Putamen (tissue), 1 donor: ENCODE measurements at places on chromosomes 16 and 17.
A peak's percentile ranks its signal among the peaks of the same experiment; 100 is the strongest.

- no peak for DNase-seq
These were observed 339.0 kb downstream of the MAF start for GRCh38 chr16:79261481-79261940.

- no peak for DNase-seq
These were observed 5.3 kb upstream of the WDR24 start for GRCh38 chr16:695355-696089.

DNA sequence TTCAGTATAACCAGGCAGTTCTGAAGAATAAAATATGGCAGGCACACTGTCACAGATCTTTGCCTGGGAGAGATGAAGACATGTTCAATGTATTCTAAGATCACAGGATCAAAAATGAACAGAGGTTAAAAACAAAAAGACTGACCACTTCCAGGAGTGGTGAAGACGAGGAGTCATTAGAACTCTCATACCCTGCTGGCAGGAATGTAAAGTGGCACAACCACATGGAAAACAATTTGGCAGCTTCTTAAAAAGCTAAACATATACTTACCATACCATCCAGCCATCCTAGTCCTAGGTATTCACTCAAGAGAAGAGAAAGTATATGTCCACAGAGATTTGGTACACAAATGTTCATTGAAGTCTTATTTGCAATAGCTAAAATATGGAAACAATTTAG is 406.3 kb downstream of the NPIPA8 start:
- no peak for DNase-seq

GRCh38 chr16:53482123-53482522 is 20.9 kb downstream of the AKTIP start:
- no peak for DNase-seq

DNA sequence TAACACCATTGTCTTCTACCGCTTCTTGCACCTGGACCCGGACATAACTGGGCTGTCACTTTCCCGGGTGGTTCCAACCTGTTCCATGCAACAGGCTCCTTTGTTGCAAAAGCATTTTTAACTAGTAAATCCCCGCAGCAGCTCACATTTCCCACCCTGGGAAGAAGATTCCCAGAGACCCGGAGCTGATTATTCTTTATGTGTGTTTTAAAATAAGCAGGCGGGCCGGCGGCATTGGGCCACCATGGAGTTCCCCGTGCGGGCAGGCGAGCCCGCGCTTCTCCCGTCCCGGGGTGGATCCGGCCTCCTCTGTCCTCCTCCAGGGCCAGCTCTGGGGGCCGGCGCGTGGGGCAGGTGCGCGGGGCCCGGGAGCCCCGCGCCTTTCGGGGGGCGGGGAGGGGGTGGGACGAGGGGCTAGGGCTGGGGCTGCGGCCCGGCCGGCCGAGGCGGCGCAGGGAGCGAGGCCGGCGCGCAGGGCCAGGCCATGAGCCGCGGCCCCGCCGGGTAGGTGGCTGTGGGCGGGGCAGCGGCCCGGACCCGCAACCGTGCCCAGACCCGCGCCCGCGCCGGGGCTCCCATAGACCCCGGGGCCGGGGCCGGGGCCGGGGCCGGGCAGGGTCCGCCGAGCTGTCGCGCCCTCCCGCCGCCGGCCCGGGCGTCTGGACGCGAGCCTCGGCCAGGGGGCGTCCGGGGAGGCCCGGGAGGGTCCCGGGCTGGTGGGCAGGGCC is 1.7 kb downstream of the CRAMP1 start:
- no peak for DNase-seq

DNA sequence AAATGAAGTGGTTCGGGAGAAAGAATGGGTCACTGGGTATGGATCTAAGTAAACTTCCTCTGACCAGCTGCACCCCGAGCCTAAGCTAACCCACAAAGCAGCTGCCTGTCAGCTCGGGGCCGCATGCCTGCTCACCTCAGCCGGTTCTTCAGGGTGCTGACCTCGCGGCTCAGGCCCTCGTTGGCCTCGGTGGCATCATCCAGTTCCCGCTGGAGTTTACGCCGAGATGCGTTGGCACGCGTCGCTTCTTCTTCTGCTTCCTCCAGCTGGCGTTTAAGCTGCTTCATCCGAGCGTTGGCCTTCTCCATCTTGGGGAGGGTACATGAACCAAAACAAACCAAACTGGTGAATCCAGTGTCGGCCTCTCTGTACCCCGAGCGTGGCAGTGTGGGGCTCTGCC is 41.1 kb downstream of the NDEL1 start:
- no peak for DNase-seq

- DNase-seq, result no peak
These were observed 3.4 kb downstream of the RAPGEFL1 start for GRCh38 chr17:40180694-40181093.

GRCh38 chr17:2609091-2609490 is 15.6 kb downstream of the PAFAH1B1 start:
- DNase-seq, result no peak

DNA sequence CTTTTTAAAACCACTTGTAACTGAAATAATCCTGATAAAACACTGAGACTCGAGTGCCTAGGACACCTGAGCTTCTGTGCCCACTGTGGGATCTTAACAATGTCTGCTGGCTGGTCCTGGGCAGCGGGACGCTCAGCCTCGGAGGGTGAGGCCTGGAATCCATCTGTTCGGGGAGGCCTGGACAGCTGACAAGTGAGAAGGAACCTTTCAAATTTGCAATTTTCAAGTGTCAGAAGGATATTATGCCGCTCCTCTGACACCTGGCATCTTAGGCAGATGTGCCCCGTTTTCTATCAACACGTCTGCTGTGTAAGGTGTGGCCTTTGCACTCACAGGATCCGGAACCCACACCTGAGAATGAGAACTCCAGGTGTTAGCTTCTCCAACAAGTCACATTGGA is 33.1 kb upstream of the C16orf78 start:
- no peak for DNase-seq

DNA sequence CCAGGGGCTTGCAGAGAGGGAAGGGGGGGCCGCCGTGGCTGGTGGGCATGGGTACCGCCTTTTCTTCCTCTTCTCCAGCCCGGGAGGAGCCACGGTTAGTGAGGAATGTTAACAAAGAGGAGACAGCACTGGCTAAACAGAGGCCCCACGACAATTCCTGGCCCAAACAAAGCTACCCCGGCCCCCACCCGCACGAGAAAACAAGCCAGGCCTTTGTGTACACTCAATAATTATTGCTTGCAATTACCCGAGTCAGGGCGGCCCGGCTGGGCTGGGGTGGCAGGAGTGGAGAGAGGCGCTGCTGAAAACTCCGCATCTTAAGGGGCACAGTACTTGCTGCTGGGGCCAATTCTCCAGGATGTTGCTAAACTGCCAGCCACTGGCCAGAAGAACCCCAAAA is 56.4 kb downstream of the IRX5 start:
- peak; percentile 80 for DNase-seq
